ENCODE measurements at places on chromosomes 5 and 9. TPM values are rescaled to one million over a fixed set of nuclear protein-coding genes. Genes with fewer than 3 reads are reported as not detected.

DNA sequence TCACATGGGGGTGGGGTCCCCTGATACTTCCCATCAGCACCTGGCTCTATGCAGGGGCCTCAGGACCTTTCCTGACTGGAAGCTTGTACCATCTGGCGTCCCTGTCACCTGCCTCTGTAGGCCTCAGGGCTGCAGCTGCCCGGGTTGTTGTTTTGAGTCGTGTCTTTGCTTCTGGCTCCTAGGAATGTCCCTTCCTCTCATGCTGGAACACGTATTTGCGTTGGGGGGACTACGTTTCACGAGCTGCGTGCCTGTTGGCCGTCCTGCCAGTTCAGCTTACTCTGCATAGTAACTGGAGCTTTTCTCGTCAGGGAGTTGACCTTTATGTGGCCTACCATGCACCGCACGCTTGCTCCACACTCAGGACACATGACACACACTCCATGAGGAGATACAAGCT, 54.9 kb upstream of the IRX4 start:
- DNase-seq: no peak

NUTM2F gene
- not detected for polyA plus RNA-seq

- DNase-seq: no peak
Observed at GRCh38 chr5:135830384-135830700, 4.1 kb upstream of the SLC25A48 start.

DNA sequence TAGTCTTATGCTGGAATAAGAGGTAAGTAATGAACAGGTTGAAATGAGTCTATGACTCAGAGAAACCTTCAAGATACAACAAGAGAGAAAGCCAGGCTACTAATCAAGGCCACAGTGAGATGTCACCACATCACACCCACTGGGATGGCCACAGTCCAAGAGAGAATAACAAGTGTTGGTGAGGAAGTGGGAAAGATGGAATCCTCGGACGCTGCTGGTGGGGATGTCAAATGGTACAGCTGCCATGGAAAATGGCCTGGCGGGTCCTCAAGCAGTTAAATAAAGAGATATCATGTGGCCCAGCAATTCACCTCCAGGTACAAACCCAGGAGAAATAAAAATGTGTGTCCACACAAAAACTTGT, 41.9 kb upstream of the NEURL1B start:
- no peak for DNase-seq

HRH2 gene
- polyA plus RNA-seq: 6.2 TPM

DNA sequence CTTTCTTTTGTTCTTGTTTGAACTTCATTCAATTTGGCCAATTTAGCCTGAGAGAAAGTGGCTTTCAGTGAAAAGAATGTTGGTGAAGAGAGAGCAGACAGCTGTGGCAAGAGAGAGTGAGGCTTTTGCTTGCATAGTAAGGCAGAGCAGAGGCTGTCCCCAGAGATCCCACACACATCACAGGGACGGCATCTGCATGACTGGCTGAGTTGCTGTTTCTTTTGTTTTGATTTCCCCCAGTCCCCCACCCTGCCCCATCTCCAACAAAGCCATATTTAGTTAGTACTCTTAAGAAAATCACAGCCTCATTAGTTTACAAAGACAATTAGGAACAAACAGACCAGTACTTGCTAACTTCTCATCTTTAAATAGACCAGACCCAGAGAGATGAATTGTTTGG, 363.9 kb upstream of the SEMA6A start:
- DNase-seq: no peak

CD180 gene
- 0.54 TPM for polyA plus RNA-seq

GFRA3 gene
- 3.3 TPM for polyA plus RNA-seq

DNA sequence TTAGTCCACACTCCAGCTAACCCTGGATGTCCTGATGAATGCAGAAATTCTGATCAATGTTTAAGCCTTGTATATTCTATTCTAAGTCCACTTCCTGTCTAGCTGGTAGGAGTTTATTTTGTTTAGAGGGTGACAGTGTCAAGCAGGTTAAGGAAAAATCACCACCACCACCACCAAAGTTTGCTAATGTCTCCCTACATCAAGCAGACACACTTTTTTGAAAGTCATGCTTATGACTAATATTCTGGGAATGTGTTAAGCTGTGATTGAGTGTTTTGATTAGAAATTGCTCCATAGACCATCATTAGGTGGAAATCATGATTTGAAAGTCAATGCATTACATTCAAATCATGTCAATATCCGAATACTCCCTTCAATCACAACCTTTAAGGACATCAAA, 1530.1 kb downstream of the MAT2B start:
- DNase-seq: no peak

TPPP gene
- polyA plus RNA-seq: 17.5 TPM

ABO gene
- polyA plus RNA-seq: 1.9 TPM
